PC-3 (cell line): ENCODE measurements at places on chromosomes 12 and 14. TPM values are rescaled to one million over a fixed set of nuclear protein-coding genes. Genes with fewer than 3 reads are reported as not detected.
A peak's percentile ranks its signal among the peaks of the same experiment; 100 is the strongest.

OTOGL gene
- total RNA-seq = 0.44 and 3.1 TPM in 2 replicates

CD63 gene
- total RNA-seq = 784 and 869 TPM in 2 replicates

PTPRB gene
- total RNA-seq = 0.46 and 0.66 TPM in 2 replicates

DNA sequence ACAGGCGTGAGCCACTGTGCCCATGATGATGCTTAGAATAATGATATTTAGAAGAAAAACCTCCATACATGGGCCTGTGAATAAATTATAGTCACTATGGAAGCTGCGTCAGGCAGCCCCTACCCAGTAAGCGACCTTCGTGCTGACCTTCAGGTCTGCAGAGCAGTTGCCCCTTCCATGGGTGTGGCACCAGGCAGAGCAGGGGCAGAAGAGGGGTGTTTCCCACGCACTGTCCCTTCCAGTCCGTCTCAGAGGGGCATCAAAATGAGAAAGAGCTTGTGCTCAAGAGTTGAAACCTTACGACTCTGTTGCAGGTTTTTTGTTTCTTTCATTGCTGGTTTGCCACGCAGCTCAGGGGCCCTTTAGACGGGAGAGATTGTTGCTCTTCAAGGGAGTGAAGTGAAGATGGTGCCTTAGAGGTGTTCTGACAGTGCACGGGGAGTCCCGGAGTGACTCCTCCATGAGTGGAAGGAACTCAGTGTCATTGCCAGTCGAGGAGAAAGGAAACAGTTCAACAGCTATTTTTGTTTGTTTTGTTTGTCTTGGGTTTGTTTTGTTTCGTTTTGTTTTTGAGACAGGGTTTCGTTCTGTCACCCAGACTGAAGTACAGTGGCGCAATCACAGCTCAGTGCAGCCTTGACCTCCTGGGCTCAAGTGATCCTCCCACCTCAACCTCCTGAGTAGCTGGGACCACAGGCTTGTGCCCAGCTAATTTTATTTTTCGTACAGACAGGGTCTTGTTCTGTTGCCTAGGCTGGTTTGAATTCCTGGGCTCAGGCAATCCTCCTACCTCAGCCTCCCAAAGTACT, 13.9 kb downstream of the CKB start:
- H3K4me1 ChIP-seq = no peaks in the 10 kb centered on the region
- no peak for DNase-seq
- no peaks in the 10 kb centered on the region for H3K27me3 ChIP-seq
- H3K36me3 ChIP-seq = peaks cover 24% of the 10 kb centered on the region
- no peak overlapping the region for H3K4me3 ChIP-seq
- H3K27ac ChIP-seq = no peak overlapping the region

DNA sequence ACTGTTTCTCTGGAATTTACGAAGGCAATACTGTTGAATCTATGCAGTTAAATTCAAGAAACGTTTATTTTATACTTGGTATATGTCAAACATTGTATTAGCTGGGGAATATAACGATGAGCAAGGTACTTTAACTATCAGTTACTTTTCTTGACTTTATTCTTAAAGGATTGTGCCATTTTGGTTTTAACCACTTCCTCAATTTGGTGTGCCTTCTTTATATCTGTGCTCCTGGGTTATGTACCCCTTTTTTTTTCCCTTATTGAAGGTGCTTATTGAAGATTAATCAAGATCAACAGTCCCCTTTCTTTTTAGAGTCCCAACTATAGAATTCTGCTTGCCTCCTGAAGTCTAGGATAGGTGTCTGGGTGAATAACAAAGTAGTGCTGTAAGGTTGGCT, 5.8 kb downstream of the RAB21 start:
- no peak overlapping the region for H3K4me3 ChIP-seq
- peaks cover 42% of the 10 kb centered on the region for H3K36me3 ChIP-seq
- no peak for DNase-seq
- H3K27me3 ChIP-seq = no peaks in the 10 kb centered on the region

- H3K27ac ChIP-seq = no peak overlapping the region
- H3K36me3 ChIP-seq = no peaks in the 10 kb centered on the region
- H3K4me3 ChIP-seq = no peak overlapping the region
- no peak for DNase-seq
- peaks cover 25% of the 10 kb centered on the region; the same call in 1 of the 2 replicates for H3K27me3 ChIP-seq
Observed at GRCh38 chr14:93775744-93776143, 12.5 kb downstream of the PRIMA1 start.

GRCh38 chr14:92540472-92541048, 27.0 kb downstream of the RIN3 start:
- DNase-seq = peak; percentile 96
- no peak overlapping the region for H3K4me3 ChIP-seq
- no peaks in the 10 kb centered on the region for H3K36me3 ChIP-seq
- H3K27me3 ChIP-seq = no peaks in the 10 kb centered on the region
